GM03348 (cell line): ENCODE measurements at places on chromosomes 7 and 10.
A peak's percentile ranks its signal among the peaks of the same experiment; 100 is the strongest.

- no peak for DNase-seq
These were observed 84.1 kb upstream of the DLX6 start for GRCh38 chr7:96921231-96921630.

DNA sequence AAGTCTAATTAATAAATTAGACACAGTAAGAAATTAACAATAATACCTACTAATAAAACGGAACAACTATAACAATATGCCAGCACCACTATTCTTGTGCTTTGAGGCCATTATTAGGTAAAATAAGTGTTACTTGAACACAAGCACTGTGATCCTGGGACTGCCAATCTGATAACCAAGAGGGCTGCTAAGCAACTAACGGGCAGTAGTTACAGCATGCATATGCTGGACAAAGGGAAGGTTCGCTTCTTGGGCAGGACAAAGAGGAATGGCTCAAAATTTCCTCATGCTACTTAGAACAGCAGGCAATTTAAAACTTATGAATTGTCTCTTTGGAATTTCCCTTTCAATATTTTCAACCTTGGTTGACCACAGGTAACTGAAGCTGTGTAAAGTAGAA lies 718.6 kb downstream of the SORCS3 start:
- no peak for DNase-seq

GRCh38 chr10:119466076-119466475 lies 76.4 kb downstream of the RGS10 start:
- DNase-seq = no peak

- DNase-seq = no peak
These were observed 96.0 kb upstream of the PRPS1L1 start for GRCh38 chr7:18123508-18124239.

- DNase-seq = no peak
These were observed 74.0 kb upstream of the AFAP1L2 start for GRCh38 chr10:114478281-114478680.

GRCh38 chr7:15174485-15174884 lies 271.9 kb upstream of the DGKB start:
- DNase-seq = no peak

DNA sequence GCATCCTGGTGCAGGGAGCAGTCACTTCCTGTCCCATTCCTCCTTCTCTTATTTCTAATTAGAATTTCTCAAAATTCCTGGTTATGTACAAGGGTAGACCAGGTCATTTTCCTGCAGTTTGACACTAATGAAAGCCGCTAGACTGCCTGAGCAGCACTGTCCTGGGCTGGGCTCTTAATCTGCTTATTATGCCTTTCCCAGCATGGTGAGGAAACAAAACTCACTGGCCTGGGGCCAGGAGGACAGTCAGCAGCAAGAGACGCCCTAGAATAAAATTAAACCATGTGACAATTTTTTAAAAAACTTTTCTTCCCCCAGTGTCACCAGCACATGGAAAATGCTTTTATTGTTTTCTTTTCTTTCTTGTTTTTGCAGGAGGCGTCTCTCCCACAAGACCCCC lies 647.5 kb downstream of the TYW1 start:
- no peak for DNase-seq

GRCh38 chr7:151408839-151409666 lies 785 bp downstream of the WDR86 start:
- no peak for DNase-seq

DNA sequence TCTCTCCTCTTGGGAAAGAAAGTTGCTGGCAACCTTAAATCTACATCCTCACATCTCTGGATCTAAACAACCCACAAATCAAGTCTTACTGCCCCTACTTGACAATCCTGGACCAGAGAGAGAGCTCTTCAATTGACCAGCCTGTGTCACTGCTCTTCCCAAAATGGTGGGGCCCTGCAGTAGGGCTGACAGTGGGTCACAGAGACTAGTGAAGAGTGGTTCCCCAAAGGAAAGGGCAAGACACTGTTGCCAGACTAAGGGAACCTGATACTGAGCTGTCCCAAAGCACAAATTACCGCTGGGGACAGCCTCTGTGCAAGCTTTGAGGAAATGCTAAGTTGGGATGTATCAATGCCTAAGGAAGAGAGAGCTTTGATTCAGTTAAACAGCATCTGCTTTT lies 4.5 kb upstream of the GPRIN2 start:
- DNase-seq = no peak

GRCh38 chr10:85648279-85648754 lies 718.3 kb downstream of the GRID1 start:
- DNase-seq = no peak

- no peak for DNase-seq
These were observed 40.6 kb downstream of the AKR1B15 start for GRCh38 chr7:134589491-134589941.

DNA sequence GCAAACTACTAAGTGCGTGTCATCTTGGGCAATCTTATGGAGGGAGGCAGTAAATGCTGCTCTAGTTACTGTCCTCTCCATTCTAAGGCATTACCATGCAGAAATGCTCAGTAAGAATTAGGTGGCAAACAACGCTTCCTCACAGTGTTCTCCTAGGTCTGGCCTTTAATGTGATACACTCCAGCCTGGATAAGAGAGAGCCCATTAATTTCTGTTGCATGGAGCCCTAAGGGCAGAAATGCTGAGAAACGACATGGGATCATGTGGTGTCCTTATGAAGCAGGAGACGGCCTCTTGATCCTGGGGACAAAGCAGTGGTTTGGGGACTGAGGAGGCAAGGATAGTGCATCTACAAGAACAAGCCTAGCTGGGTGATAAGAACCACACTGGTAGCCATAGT lies 44.0 kb downstream of the SLC25A13 start:
- no peak for DNase-seq

DNA sequence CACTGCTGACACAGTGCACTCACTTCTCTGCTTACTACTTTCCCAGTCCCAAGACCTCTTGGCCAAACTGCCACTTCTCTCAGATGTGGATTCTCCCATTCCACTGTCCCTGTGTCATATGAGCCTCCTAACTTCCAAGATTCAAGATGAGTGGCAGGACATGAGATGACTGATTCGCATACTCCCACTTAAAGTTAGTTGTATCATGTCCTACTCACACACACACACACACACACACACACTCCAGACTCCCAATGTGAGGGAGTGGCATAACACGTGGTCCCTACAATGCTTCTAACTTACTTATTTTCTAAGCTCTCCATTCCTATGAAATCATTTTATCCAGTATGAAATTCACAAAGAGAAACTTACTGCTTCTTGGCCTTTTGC lies 67.0 kb upstream of the CAV2 start:
- DNase-seq = no peak

DNA sequence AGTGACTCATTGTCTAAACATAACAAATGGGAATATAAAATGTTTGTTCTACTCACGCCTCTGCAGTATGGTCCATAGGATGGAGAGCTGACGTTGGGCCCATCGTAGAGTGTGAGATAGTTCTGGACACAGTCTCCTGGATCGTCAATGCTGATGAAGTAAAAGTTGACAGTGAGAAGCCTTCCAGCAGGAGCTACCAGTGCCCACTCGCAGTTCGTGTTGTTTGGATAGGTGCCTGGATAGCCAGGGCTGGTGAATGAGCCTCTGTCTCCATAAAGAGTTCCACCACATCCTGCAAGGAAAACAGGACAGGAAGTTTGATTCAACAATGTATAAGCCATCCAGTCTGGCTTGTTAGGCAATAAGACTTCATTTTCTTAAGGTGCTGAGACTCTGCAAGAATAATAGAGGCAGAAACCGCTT lies 79.6 kb downstream of the OR13A1 start:
- no peak for DNase-seq

DNA sequence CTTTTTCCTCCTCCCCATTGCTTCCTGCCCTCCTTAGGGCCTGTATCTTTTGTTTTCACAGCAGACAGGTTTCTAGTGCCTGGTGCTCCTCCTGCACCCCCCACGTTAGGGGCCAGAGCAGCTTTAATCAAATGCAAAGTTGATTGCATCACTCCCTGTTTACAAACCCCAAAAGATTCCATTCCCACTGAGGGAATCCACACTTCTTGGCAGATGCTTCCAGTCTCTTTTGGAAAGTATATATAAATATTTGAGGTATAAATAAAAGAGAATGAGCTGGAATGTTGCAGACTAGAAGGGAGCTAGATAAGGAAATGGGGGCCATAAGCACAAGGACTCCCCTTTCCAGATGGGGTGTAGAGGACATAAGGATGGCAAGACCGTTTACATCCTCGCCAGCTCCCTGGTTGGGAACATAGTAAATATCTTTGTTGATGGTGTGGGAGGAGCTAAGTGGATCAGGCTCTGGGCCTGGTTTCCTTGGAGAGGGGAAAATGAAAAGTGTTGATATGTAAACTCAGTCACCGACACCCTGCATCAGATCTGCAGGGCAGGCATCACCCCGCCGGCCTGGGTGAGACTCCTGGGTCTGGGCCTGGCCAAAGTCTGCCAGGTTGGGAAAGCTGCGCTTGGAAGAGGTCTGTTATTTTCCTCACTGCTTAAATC lies 6.2 kb downstream of the RARRES2 start:
- peak; percentile 82 for DNase-seq

DNA sequence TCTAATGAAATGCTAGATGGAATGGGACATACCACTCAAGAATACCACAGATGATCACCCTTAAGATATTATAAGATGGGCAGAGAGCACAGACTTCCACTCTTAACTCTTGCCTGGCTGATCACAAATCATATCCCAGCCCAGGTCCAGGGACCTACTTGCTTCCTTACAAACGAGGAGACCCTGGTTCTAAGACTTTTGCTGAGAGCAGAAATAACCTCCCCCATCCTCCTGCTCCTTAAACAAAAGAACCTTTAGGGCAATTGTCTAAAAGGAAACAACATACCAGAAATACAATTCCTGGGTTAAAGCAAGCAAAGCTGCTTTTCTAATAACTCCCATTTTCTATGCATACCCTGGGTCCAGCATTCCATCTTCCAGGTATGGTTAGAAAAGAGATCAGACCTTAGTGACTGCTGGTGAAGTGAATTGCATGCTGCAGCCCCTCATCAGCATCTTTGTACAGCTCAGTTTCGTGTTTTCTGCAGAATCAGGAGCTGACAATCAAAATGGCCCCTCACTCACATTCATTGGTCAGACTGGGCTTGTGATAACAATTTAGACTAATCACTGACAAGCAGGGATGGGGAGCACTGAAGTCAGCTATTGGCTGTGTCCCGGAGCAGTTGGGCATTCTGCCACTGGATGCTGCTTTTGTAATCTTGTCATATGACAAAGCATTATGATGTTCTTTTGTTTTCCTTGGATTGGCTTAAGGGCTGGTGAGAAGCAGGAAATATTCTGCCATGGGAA lies 14.6 kb downstream of the IFIT3 start:
- DNase-seq = peak; percentile 41

DNA sequence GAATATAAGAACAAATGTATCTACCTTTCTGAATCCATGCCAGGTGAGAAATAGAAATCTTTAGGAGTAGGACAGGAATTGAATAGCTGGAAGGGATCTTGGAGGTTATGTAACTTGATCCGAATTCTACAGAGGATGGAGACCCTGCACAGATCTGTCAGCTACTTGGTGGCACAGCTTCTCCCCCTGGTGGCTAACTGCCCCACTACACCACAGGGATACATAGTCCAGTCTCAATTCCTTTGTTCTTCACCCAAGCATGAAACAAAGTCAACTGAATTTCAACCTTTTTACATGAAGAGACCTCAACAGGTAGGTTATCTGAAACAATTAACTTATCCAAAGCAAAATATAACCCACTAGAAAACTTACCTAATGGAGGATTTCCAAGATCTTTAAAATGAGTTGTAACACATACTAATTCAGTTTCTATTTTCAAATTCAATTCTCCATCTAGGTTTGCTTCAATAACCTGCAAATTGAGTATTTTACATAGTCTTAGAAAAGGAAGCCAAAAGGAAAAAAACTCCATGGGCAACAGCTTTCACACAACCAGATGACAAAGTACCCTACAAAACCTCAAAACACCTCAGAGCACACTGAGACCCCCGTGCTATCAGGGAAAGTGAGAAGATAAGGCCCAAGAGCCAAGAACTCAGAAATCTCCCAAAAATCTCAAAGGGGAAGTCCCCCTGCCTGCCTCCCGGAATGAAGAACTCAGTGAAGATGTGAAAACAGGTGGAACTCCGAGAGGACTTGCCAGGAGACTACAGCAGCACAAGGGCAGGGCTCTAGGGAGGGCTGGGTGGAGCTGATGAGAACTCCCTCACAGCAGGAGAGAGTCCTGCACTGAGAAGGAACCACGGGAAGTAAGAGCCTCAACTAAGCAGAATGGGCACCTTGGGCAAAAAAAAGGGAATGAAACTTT lies 10.3 kb downstream of the HUS1 start:
- peak; percentile 65 for DNase-seq

- no peak for DNase-seq
These were observed 5.4 kb downstream of the NOM1 start for GRCh38 chr7:156954941-156955340.

DNA sequence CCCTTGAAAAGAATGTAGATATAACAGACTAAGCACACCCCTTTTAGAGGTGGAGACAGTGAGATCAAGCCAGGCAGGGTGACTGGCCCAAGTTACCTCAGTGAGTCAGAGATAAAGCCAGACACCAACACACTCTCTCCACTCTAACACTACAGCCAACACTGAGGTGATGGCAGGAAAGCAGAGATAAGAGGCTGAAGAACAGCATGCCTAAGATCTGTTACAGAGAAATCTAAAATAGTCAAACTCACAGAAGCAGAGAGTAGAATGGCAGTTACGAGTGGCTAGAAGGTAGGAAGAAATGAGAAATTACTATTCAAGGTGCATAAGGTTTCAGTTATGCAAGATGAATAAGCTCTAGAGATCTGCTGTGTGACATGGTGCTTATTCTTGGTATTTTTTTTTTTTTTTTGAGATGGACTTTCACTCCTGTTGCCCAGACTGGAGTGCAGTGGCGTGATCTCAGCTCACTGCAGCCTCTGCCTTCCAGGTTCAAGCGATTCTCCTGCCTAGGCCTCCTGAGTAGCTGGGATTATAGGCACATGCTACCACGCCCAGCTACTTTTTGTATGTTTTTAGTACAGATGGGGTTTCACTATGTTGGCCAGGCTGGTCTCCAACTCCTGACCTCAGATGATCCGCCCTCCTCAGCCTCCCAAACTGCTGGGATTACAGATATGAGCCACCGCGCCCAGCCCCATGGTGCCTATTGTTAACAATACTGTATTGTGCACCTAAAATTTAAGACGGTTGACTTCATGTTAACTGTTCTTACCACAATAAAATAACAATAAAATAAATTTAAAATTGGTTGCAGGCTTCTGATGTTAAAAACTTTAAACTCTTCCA lies 28.7 kb downstream of the ICA1 start:
- DNase-seq = no peak
